ENCODE measurements at places on chromosomes 2 and 18.

- DNase-seq = no peak
These were observed 9.1 kb upstream of the TMEFF2 start for GRCh38 chr2:192203876-192204275.

- no peak for DNase-seq
These were observed 60.5 kb downstream of the SMCHD1 start for GRCh38 chr18:2715990-2716389.

GRCh38 chr2:178177066-178177679 is 17.1 kb upstream of the OSBPL6 start:
- no peak for DNase-seq

GRCh38 chr2:8584174-8585066 is 97.4 kb upstream of the ID2 start:
- DNase-seq = no peak

- DNase-seq = no peak
These were observed 107.1 kb downstream of the LYPD6B start for GRCh38 chr2:149145314-149146295.

- no peak for DNase-seq
These were observed 29.7 kb downstream of the CNDP1 start for GRCh38 chr18:74563999-74564398.

GRCh38 chr2:231666171-231667095 is 41.9 kb upstream of the PTMA start:
- DNase-seq = peak; percentile 99

DNA sequence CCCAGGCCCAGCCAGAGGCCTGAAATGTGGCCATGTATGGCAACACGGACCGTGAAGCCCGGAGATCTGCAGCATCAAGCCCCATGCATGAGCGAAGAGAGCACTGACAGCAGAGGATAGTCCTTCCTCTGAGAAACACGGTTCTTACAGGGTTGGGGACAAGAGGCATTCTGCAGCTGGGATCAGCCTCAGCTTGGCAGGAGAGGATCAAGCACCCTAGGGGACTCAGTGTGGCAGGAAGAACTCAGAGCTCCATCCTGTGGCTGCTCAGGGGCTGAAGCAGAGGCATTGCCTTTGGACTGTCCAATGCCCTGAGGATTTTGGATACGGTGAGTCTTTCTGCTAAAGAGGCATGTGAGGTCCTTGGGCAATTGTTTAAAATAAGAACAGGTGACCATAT is 368.7 kb downstream of the ZNF516 start:
- DNase-seq = no peak

GRCh38 chr2:230447455-230448451 is 31.8 kb downstream of the SP100 start:
- DNase-seq = no peak

DNA sequence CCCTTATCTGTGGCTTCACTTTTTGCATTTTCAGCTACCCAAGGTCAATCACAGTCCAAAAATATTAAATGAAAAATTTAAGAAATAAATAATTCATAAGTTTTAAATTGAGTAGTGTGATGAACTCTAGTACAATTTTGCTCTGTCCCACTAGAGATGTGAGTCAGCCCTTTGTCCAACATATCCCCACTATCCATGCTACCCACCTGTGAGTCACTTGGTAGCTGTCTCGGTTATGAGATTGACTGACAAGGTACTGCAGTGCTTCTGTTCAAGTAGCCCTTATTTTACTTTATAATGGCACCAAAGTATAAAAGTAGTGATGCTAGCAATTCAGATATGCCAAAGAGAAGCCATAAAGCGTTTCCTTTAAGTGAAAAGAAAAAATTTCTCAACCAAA is 28.8 kb downstream of the ADCY3 start:
- no peak for DNase-seq

DNA sequence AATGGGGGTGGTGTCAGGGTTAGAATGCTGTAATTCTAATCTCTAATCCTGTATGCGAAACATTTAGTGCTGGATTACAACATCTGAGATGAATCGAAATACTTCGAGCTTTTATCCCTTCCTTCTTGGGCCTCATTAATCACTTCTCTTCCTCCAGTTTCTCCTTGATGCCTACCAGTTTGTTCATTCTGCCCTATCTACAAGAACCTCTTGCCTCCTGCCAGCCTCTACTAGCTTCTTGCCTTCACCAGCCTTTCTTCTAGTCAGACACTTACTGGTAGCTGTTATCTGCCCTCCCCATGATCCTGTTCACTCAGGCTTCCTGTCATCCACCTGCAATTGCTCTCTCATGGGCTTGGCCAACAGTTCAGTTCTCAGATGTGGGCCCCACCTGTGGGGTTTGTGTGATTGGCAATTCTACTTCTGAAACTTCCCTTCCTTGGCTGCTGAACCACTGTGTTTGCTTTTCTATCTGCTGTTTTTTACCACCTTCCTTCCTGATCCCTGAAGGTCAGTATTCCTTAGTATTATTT is 15.4 kb upstream of the FARP2 start:
- no peak for DNase-seq

- no peak for DNase-seq
These were observed 36.4 kb downstream of the COL5A2 start for GRCh38 chr2:189142893-189143759.

- DNase-seq = peak; percentile 85
These were observed 28.5 kb downstream of the SLC20A1 start for GRCh38 chr2:112674229-112674628.

DNA sequence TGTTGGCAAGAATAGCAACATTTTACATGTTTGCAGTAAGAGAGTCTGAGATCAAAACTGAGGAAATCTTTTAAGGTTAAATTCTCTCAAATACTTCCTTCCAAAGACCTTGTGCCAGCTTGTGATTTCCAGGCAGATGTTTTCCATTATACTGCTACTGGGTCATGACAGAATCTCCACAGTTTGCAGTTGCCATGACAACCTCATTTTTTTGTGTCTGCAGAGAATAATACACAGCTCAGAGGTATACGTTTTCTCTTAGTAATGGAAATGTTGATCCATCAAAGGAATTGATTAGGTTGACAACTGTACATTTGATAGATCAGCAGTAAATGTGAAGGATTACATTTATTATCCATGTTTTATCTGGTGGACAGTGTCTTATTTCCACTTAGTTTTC is 29.1 kb upstream of the CSRNP3 start:
- DNase-seq = peak; percentile 80

- DNase-seq = no peak
These were observed 54.5 kb upstream of the ROCK2 start for GRCh38 chr2:11398750-11399437.

DNA sequence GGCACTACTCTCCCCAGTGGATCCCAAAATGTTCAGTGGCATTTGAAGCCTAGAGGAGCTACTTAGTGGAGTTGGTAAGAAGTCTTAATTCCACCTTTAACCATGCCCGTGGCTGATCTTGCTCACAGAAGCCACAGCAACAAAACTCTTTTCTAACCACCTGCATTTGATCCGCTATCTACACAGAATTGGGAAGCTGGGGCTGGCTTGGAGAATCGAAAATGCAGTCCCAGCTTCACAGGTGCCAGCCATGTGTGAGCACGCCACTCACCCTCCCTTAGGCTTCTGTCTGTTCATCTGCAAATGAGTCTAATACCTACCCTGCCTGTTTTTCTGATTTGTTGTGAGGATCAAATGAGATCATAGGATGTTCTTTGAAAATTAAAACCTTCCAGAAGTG is 182.6 kb downstream of the BCL11A start:
- DNase-seq = no peak

Measured in kidney (tissue), 22 donors.